ENCODE measurements at places on chromosomes 4 and X.

DNA sequence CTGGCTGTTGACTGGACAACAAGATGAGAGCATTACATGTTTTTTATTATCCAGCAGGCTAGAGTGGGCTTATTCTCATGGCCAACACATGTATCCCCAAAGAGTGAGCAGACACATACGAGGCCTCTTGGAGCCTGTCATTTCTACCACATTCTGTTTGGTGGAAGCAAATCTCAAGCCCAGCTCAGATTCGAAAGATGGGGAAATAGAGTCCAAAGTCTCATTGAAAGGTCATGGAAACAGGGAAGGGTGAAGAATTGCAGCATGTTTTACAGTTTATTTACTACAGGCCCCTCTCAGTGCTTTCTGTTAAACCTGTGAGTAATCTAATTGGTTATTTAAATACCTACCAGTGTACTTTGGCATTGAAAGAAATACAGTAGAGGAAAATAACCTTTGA lies 108.6 kb downstream of the FRAS1 start:
- no peak for DNase-seq

- no peak for DNase-seq
Measured at GRCh38 chr4:20305976-20306375, 54.3 kb downstream of the SLIT2 start.

DNA sequence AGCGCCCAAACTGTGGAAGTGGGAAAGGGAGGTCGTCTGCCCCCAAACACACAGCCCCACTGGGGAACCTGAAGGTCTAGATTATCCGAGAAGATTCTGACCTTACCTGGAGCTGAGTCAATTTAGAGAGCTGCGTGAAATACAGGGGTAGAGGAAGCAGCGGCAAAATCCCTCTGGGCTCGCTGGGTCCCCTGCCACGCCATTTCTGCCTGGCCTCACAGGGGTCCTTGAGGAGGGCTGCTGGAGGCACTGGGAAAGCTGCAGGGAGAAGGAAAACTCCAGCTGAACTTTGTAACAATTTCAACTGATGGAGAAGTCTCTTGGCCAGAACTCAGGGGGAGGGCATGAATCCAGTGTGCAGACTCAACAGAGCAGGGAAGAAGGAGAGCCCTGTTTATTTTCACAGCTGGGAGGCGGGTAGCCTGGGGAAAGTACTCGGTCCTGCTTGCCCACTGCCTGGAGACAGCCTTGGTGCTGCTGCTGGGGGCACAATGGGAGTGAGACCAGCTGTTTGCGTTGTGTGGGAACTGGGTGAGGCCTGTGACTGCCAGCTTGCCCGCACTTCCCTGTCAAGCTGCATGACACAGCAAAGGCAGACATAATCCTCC lies 93.2 kb upstream of the MAPK10 start:
- peak; percentile 4 for DNase-seq

GRCh38 chrX:103656617-103657016 lies 27.8 kb downstream of the TCEAL1 start:
- no peak for DNase-seq

DNA sequence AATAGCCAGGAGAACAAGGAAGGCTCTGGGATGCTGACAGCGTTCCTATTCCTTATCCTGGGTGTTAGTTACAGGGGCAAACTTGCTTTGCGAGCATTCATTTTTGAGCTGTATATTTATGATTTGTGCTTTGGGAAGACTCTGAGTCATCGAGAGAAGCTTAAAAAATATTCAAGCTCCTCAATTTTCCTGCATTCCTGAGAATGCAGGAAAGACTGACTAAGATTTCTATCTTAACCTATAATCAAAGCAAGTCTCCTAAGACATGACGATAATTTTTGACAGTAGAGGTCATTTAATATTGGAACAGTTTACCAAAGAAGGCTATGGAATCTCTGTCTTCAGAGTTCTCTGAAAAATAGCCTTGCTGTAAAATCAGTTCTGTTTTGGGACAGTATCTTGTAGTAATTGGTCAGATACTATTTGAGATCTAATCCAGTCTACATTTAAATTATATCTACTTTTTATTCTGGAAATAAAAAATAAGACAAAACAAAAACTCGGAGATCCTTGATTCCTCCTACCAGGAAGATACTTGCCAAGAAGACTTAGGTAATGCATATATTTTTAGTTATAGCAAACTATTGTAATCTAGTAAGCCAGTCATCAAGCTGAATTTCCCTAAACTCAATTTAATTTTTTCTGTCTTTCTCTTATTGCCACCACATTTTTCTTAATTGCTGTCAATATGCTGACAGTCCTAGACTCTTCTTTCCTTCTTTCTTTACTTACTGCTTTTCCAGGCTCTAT lies 31.7 kb downstream of the BBS12 start:
- no peak for DNase-seq

DNA sequence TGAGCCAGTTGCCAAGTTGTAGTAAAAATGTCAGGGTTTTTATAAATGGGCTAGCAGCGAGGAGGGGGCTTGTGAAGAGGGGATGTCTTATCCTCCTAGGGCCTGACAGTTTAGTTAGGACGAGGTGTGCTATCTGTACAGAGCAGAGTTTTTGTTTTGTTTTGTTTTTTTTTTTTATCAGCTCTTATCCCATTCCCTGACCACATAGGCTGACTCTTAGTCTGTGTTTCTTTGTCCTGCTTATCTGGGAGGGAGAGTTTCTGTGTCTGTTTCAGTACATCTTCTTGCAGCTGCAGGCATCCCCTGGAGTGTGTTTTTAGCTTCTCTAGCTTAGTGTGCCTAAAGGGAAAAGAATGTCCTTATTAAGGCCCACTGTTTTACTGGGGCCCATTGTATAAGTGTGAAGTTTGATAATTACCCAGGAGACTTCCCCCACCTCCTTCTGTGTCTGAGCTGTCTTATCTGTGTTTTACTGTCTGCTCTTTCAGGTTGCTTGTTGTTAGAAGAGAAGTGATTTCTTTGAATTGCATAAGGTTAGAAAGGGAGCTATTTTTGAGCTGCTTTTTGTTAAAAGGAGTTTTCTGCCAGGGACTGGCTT lies 32.0 kb downstream of the PAGE2 start:
- DNase-seq, result no peak

- DNase-seq, result no peak
Measured at GRCh38 chr4:81574991-81575390, 103.3 kb upstream of the RASGEF1B start.

DNA sequence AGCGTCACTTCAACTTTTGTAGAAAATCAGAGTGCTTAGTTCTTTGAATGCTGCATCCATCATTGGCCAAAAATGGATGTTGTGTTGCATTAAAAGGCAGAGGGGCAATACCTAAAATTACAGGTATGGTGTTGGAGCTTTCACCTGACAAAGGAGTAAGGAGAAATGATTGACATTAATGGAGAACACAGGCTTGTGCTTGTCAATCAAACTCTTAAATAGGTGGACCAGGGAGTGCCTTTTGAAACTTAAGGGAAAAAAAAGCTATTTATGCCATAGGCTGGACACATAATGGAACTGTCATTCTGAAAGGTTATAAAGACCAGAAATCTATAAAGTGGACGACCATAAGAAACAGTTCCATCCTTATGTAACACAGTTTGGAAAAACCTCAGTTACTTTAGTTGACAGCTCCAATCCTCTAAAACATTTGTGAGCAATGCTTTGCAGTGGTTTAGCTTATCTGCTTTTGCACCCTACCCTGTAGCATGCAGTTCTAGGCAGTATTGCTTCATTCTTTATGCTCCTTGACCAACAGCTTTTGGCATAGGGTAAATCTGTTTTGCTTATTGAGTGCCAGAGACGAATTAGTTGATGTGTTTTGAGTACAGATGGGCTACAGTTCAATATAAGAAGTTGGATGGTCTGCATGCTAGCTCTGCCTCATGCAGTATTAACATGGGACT lies 2.4 kb downstream of the HADH start:
- no peak for DNase-seq

DNA sequence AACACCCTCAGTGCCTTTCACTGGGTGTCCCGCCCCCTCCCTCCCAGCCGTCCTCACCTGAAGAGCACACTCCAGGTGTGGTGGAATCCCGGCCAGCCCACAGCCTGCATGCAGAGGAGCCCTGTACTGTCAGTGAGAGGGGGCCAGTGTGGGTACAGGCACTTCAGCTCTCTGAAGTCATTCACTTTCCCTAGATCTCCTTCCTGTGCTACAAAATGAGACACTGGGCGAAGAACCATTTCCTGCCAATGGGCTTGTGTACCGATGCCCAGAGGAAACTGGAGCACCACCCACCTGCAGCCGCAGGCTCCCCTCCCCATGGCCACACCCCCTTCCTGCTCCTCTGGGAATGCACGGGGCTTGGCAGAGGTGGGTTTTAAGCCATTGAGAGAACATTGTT lies 73.9 kb upstream of the C4orf50 start:
- DNase-seq, result no peak
